Iris pigment epithelial cell (primary cell): ENCODE measurements at places on chromosomes 4 and X.

GRCh38 chrX:67500617-67501016, 43.2 kb upstream of the AR start:
- no peak for DNase-seq

GRCh38 chrX:151929126-151929525, 16.4 kb downstream of the MAGEA4 start:
- DNase-seq: no peak

- peak; percentile 12 for DNase-seq
These were observed 31.6 kb downstream of the TRMT44 start for GRCh38 chr4:8472158-8472688.

DNA sequence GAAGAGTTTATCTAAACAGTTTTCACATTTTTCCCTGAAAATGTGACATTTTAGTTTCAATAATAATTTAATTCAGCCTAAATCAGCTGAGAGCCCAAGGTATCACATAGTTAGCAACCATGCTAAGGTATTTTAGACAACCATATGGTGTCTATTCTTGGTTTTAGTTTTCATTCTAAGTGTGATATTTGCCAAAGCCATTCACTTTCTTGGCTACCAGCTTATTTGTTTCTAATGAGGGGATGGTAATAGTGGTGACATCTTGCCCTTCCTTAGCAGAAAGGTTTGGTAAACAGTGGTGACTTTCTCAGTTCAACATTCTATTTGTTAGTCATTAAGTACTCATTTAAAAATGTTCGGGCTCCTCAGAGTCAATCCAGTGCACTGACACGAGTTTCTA, 854.9 kb upstream of the HTR2C start:
- no peak for DNase-seq

DNA sequence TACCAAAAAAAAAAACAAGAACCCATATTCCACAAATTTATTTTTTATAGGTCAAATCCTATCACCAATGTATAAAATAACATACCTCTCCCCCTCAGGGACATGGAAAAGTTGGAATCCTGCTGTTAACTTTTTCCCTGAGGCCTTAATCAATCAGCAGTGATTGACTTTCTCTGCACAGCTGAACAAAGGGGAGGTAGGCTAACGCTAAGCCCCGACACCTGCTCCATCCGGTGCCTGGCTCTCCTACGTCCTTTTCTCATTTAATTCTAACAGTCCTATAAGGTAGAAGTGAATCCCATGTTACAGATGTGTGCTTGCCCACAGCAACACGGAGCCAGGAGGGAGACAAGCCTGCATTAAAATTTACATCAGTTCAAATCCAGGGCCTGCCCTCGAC, 2.8 kb downstream of the CENPU start:
- no peak for DNase-seq

- DNase-seq: no peak
These were observed 1.9 kb downstream of the ENPP6 start for GRCh38 chr4:184215709-184216328.

DNA sequence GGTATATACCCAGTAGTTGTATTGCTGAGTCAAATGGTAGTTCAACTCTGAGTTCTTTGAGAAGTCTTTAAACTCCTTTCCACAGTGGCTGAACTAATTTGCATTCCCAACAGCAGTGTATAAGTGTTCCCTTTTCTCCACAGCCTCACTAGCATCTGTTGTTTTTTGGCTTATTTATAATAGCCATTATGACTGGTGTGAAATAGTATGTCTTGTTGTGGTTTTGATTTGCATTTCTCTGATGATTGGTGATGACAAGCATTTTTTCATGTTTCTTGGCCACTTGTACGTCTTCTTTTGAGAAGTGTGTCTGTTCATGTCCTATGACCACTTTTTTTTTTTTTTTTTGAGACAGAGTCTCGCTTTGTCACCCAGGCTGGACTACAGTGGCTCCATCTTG, 30.5 kb downstream of the GPR50 start:
- no peak for DNase-seq

DNA sequence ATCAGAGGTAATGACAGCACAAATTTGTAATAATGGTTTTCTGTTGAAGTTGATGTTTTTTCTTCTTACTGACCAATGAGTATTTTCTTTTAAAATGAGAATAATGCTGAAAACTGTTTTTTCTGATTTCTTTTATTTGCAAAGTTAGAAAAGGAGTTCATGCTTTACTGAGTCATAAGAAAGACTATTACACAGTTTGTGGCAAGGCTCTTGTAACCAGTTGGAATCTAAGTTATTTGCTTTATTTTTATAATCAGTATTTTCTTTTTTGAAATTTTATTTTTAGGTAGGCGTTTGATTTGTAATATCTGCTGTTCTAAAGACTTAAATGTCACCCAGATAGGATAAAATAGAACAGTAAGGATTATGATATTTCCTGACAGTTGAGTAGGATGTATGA, 25.5 kb downstream of the ANAPC4 start:
- peak; percentile 45 for DNase-seq

GRCh38 chrX:12798601-12799000, 7.4 kb downstream of the PRPS2 start:
- DNase-seq: peak; percentile 52

GRCh38 chr4:37890801-37891259, at the start of gene TBC1D1:
Gene TBC1D1, plus strand, starts transcription at chr4:37891084. Its CDS starts 11,012 bp downstream, at chr4:37902096.
- DNase-seq: no peak

- DNase-seq: no peak
These were observed 57.6 kb upstream of the RBPJ start for GRCh38 chr4:26263165-26263564.

DNA sequence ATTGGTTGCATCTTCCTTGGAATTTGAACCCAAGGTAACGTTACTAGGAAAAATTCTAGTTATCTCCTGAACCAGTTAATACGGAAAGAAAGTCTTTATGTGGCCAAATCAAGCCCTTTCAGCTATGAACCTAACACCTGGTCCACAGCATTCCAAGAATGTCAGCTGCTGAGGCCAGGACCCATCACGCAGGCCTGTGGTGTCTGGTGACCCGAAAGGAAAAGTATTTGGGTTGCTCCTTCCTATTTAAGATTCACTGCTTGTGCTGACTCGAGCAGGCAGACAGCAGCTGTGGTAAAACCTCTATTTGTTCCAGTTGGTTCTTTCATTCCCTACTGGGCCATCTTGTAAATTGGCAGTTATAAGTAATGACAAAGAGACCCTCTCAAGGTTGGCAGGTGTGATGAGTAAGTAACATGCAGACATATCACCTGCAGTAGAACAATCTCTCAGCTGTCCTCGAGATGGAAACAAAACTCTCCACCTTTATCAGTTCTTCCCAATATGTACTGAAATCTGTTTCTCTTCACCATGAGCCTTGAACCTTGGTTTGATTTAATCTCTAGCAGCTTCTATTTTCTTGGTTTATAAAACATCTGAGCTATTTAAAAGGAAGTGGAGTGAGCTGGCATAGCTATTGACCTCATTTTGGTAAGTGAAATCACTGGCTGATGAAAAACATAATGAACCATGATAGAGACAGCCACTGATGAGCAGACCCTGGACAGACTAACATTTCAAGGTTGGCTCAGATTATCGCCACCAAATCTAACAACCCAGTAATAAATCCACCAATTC, 182.1 kb upstream of the SMIM31 start:
- peak; percentile 14 for DNase-seq

GRCh38 chrX:63424063-63424462, 72.9 kb upstream of the SPIN4 start:
- DNase-seq: no peak

DNA sequence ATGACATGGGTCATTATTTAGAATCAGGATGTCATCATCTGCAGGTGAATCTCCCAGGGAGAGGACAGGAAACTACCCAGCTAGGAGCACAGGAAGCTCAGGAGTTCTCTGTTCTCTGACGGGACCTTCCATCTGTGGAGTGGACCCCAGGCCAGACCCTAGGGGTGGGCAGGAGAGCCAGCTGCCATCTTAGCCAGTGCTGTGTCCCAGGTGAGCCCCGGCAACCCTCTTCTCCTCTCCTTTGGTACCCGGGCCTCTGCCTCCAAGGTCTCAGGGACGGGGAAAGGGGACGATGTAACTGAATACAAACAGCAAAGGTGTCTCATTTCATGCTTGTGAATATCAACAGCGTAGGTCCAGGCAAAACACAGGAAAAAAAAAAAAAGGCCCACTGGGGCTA, 48.5 kb downstream of the C4orf50 start:
- no peak for DNase-seq

- peak; percentile 73 for DNase-seq
These were observed 4.4 kb downstream of the RBPJ start for GRCh38 chr4:26325191-26325590.

GRCh38 chr4:165724786-165725185, 148.3 kb upstream of the TLL1 start:
- DNase-seq: no peak

GRCh38 chr4:88755454-88755853, 57.8 kb upstream of the NAP1L5 start:
- DNase-seq: no peak

GRCh38 chr4:8177956-8178355, 19.3 kb upstream of the ABLIM2 start:
- DNase-seq: no peak

DNA sequence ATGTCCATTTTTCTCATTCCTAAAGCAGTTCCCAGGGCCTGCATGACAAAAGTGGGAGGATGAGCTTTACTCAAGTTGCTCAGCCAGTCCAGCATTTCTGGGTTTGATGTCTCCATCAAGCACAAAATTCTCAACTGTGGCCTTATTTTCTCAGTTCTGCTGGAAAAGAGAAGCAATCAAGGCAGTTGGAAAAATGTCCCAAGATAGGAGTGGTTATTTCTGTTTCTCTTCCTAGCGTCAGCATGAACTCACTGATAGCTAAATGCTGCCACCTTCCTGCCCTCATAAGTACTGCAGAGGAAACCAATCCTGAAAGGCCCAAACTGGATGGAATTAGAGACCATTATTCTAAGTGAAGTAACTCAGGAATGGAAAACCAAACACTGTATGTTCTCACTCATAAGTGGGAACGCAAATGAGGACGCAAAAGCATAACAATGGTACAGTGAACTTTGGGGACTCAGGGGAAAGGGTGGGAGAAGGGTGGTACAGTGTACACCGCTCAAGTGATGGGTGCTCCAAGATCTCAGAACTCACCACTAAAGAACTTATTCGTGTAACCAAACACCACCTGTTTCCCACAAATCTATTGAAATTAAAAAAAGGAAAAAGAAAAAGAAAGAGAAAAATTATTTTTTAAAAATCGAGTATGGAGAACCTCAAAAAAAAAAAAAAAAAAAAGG, 29.6 kb downstream of the ADH7 start:
- DNase-seq: peak; percentile 77

DNA sequence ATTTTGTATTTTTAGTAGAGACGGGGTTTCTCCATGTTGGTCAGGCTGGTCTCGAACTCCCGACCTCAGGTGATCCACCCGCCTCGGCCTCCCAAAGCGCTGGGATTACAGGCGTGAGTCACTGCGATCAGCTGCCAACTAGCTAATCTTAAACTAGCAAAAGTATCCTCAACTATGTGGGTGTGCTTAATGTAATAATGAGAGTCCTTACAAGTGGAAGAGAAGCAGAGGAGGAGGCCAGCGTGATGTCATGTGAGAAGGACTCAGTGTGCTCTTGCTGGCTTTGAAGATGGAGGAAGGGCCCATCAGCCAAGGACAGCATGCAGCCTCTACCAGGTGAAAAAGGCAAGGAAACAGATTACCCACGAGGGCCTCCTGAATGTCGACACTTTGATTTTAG, 19.6 kb downstream of the SCD5 start:
- DNase-seq: peak; percentile 85

DNA sequence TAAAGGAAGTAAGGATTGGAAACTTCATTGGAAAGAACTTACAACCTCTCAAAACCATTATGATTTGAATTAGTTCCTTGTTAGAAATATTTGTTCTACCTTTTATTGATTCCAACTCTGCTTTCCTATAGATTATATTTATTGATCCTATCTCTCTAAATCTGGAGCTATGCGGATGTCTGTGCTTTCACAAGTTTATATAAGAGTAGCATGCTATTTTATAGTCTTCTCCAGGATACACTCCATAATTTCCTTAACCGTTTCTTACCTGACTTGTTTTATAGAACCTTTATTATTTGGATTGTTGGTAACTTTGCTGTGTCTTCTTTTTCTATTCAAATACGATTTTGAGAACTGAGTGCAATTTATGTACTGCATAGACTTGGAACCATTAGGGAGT, 668.1 kb downstream of the RAPGEF2 start:
- no peak for DNase-seq

GRCh38 chr4:177105536-177105935, 204.1 kb upstream of the NEIL3 start:
- no peak for DNase-seq

- DNase-seq: no peak
These were observed 505.0 kb downstream of the TECRL start for GRCh38 chr4:63904201-63904600.

DNA sequence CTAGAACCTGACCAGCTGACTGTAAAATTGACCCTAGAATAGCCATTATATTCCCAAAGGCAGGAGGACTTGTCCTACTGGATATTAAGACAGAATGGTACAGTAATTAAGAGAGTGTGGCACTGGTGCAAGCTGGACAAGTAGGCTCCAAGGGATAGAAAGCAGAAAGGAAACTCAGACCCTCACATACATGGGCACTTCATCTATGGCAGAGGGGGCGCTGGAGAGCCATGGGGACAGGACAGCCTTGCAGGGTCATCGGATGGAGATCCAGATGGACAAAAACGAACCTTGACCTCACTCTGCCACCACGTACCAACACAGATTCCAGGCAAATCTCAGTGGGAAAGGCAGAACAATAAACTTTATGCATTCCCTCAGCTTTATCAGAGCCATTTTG, 40.6 kb downstream of the GAB3 start:
- no peak for DNase-seq

GRCh38 chr4:89284828-89285227, 22.8 kb downstream of the GPRIN3 start:
- no peak for DNase-seq

- no peak for DNase-seq
These were observed 35.9 kb downstream of the DCAF8L2 start for GRCh38 chrX:27626066-27626465.

- DNase-seq: no peak
These were observed 243.8 kb downstream of the ADAMTS3 start for GRCh38 chr4:72325215-72325614.

DNA sequence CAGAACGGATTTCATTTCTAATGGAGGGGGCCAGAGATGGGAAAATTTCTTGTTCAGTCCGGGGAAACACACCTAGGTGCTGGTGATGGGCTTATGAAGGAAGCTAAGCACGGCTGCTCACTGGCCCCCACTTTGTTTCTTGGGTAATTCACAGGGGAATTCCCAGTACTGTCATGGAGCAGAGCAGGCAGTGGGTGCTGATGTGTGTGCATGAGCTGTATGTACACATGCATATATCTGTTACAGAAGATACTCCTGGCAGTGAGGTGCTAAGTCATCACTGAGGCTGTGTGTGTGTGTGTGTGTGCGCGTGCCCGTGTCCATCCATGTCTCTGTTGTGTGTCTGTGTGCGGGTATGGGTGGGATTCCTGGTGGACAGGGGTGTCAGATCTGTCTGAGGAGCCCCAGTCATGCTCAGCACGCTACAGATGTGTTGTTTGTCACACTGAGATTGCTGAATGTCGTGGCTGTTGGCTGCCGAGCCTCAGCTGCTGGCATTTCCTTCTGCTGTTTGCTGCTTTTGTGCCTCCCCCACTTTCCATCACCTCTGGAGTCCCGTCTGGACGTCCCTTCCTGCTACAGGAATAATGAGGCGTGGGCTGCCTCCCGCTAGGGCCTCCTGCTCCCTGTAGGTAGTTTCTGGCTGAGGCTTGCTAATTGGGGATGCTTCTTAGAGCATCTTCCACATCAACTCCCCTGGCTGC, 53.3 kb downstream of the JADE1 start:
- peak; percentile 57 for DNase-seq

- DNase-seq: no peak
These were observed 87.5 kb downstream of the TRAPPC11 start for GRCh38 chr4:183746305-183747229.

- peak; percentile 10 for DNase-seq
These were observed 706 bp downstream of the CHIC1 start for GRCh38 chrX:73563738-73564068.
